ENCODE measurements at places on chromosomes 1 and 21. TPM values are rescaled to one million over a fixed set of nuclear protein-coding genes. Genes with fewer than 3 reads are reported as not detected.

The OR2L5 gene
- not detected for total RNA-seq

The SPAG17 gene
- total RNA-seq = not detected

The CFAP126 gene
- not detected for total RNA-seq

The CATSPERE gene
- not detected for total RNA-seq

The AMPD1 gene
- total RNA-seq = not detected

The S100A9 gene
- total RNA-seq = not detected

The ACTN2 gene
- not detected for total RNA-seq

The DDR2 gene
- total RNA-seq = 109 TPM

The MATN1 gene
- total RNA-seq = not detected

The HRNR gene
- not detected for total RNA-seq

The PRKCZ gene
- total RNA-seq = 0.86 TPM

The BNIPL gene
- total RNA-seq = not detected
